Activated CD4-positive, CD25-positive, alpha-beta regulatory T cell treated with anti-CD3 and anti-CD28 coated beads, Interleukin-2, amount 50 U/mL, for 72 hours (primary cell): ENCODE measurements at places on chromosomes 12 and 14.

GRCh38 chr14:66365388-66365787, 120.8 kb upstream of the CCDC196 start:
- DNase-seq: no peak

DNA sequence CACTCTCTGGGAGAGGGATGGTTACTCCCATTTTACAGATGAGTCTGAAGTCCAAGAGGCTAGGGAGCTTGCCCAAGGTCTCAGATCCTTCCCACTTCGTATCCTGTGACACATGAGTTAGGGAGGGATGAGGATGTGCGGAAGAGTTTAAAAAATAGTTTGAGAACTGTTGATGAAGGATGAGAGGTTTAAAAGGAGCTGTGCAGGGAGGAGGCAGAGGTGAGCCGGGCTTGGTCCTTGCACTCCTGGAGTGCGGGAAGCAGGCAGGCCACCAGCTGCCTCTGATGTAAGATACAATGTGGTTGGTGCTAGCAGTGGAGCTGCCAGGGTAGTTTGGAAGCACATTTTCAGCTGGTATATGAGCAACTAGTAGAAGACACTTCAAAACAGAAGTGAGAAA, 46.5 kb downstream of the TSPAN9 start:
- no peak for DNase-seq

- no peak for DNase-seq
Observed at GRCh38 chr14:55074662-55075061, 23.2 kb downstream of the MAPK1IP1L start.

DNA sequence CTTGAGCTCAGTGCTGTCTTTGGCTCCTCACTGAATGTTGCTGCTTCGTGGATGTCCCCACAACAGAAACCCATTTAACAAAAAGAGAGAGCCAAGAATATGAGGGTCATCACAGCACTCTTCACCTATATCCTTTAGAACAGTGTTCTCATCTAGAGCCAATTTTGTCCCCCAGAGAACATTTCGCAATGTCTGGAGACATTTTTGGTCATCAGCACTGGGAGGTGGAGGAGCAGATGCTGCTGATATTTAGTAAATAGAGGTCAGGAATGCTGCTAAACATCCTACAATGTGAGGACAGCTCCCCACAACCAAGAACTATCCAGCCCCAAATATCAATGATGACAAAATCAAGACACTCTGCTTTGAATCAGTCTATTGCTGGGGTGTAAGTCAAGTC, 92.5 kb downstream of the BBS10 start:
- no peak for DNase-seq

- DNase-seq: no peak
Observed at GRCh38 chr12:89439941-89440340, 84.7 kb downstream of the GALNT4 start.
